ENCODE measurements at places on chromosomes 7 and 10.

GRCh38 chr10:100742936-100743335 lies 2.4 kb upstream of the PAX2 start:
- no peak for DNase-seq

GRCh38 chr7:87312215-87312865 lies 33.1 kb upstream of the CROT start:
- peak; percentile 37 for DNase-seq

DNA sequence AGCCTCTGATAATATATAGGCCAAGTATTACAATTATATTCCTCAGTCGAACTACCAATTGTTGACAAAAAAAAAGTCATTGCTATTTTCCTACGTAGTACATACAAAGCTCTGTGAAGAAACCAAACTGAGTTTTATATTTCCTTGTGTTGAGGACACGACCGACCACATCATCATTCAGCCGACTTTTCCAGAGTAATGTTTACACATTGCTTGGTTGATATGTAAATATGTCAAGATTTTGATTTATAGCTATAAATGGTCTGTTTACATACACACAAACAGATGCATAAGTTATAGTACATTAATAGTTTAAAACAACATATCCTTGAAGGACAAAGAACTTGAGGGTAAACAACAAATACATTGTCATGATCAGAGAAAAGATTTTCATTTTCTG lies 121.5 kb downstream of the CRPPA start:
- no peak for DNase-seq

DNA sequence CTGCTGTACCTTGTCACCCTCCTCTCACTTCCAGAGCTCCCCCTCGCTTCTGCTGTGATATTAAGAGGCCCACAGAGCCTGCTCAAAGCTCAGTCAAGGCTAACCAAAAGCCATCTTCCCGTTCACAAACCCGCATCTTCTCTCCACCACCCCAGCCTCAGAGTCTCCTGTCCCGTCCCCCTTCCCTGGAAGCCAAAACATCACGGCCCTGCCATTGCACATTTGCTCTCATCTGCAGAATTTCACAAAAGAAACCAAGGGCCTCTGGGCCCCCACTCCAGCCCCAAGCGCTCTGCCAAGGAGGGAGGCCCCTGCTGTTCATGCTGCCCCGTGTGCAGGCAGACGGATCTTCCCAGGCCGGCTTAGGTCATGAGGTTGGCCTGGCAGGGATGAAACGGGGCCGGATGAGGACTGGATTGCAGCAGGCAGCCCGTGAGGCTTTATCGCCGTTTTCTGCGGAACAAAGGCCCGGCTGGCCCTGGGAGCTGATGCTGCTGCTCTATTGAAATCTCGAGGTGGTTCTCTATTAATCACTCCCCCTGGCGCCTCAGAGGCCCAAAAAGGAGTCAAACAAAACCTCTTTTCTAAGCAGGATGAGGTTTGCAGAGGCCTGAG lies 31.6 kb upstream of the FOXK1 start:
- no peak for DNase-seq

DNA sequence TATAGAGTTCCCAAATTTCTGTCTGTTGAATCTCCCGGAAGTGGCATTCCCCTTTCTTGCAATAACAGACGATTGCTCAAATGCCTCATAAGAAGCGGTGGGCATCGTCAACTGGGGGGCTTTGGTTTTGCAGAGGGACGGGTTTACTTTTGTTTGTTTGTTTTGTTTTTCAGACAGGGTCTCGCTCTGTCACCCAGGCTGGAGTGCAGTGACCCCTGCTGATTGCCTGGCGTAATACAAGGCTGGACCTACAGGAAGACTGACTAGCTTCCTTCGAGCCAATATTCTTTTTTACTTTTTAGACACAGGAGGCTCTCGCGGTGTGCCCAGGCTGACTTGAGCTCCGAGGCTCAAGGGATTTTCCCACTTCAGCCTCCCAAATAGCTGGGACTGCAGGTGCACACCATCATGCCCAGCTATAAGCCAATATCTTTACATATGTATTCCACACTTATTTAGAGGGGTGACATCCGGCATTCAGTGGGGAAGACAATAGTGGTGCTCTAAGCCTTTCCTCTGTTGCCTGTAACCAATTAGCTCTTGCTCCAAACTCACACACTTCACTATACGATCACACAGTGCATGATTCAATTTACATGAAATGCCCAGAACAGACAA lies 58.1 kb downstream of the FHIP2A start:
- no peak for DNase-seq

- no peak for DNase-seq
Measured at GRCh38 chr7:105461518-105461917, 60.6 kb downstream of the PUS7 start.

- DNase-seq, result no peak
Measured at GRCh38 chr7:96452146-96452545, 130.2 kb upstream of the SLC25A13 start.

Measured in AG09319 (cell line).